ENCODE measurements at places on chromosomes 12 and 14. TPM values are rescaled to one million over a fixed set of nuclear protein-coding genes. Genes with fewer than 3 reads are reported as not detected.

DNA sequence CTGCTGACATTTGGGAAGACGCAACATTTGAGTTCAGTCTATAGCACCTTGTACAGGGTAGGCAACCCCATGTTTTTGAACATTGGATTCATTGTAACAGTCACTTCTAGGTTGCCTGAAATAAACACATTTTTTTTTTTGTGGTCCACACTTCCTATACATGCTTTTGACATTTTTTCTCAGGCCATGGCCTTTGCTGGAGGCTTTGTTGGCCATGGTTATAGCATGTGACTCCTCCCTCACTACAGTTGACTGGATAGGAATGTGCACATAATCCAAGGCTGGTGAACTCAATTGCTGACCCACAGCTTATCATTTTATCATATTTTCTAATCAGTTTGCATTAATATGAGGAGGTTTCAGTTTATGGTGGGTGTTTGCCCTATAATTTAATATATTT lies 60.6 kb downstream of the TMEM117 start:
- no peak overlapping the region for H3K4me3 ChIP-seq
- H3K27ac ChIP-seq: no peak overlapping the region
- H3K4me1 ChIP-seq: no peaks in the 10 kb centered on the region
- no peaks in the 10 kb centered on the region for H3K27me3 ChIP-seq

GRCh38 chr12:57865084-57865751 lies 18.7 kb upstream of the CTDSP2 start:
- peak; percentile 87 for DNase-seq
- H3K27me3 ChIP-seq: no peaks in the 10 kb centered on the region
- H3K4me1 ChIP-seq: peaks cover 38% of the 10 kb centered on the region
- peak overlapping the region; percentile 92 for H3K27ac ChIP-seq
- H3K36me3 ChIP-seq: no peaks in the 10 kb centered on the region
- H3K4me3 ChIP-seq: peak overlapping the region; percentile 25

DNA sequence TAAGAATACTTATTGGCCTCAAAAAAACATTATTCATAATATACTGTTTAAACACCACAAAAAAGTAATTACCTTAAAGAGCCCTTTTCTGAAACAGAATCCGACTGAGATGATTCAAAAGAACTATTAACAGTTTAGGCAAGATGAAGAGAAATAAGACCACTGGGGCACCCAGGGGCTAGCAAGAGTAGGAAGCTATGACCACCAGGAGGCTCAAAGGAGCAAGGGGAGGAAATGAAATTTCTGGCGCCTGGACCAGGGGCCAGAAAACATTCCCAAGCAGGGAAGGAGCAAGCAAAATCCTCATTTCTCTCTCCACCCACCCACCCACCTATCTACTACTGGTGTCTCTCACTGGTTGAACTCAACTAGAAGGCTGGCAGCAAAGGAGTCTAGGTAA lies 6.3 kb upstream of the DCAF4 start:
- DNase-seq: no peak
- H3K36me3 ChIP-seq: no peaks in the 10 kb centered on the region
- no peak overlapping the region for H3K27ac ChIP-seq
- H3K4me1 ChIP-seq: no peaks in the 10 kb centered on the region
- no peak overlapping the region for H3K4me3 ChIP-seq
- peaks cover 7% of the 10 kb centered on the region for H3K27me3 ChIP-seq

- H3K4me1 ChIP-seq: peaks cover 5% of the 10 kb centered on the region
- DNase-seq: no peak
- H3K27me3 ChIP-seq: no peaks in the 10 kb centered on the region
- no peak overlapping the region for H3K27ac ChIP-seq
- no peaks in the 10 kb centered on the region for H3K36me3 ChIP-seq
Observed at GRCh38 chr12:47507221-47507620, 198.6 kb downstream of the RPAP3 start.

DNA sequence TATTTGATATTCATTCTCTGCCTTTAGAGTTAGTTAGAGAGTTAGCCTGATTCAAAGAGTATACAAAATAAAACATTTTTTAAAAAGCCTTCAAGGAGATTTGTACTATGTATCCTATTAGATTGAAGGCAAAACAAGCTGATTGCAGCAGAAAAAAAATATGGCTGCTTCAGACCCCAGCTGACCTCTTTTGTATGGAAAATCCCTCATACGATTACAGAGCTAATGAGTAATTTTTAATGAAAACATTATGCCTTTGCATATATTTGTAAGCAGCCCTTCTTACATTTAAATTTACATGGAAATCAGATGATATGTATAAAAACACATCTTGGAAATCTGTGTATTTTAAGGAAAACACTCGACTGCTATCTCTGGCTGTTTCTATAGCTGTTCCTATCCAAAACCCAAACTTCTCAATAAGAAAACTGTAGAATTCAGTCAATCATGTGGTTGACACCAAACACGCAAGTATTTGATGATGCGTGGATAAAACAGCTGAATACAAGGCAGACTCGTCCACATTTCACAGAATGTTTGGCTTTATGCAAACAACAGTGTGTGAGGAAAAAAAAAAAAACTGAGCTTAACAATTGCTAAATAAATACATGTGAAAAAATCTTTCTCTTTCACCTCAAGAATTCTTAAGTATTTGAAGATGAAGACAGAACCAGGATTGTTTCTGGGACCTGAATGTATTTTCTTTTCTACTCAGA lies 275.3 kb downstream of the EGLN3 start:
- no peak overlapping the region for H3K27ac ChIP-seq
- no peak overlapping the region for H3K4me3 ChIP-seq
- H3K4me1 ChIP-seq: no peaks in the 10 kb centered on the region

DNA sequence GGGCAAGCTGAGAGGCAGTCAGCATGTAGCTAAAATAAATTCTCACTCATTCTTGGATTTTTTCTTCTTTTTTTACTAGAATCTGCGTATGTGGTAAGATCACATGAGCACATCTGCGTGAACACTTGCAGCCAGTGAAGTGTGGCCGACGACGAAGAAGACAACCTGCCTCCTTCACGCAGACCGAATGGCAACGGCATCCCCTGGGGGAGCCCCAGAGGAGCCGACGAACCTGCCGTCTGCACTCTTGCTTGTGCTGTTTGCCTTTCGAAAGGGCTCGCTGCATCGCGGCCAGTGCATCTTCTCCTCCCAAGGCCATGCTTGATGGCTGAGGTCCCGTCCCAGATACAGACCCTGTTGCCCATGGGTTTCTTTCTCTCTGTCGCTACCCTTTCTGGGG lies 113.8 kb downstream of the KCNK10 start:
- H3K27me3 ChIP-seq: no peaks in the 10 kb centered on the region
- no peaks in the 10 kb centered on the region for H3K4me1 ChIP-seq
- no peak for DNase-seq
- no peaks in the 10 kb centered on the region for H3K36me3 ChIP-seq
- no peak overlapping the region for H3K4me3 ChIP-seq
- no peak overlapping the region for H3K27ac ChIP-seq

- H3K4me1 ChIP-seq: no peaks in the 10 kb centered on the region
- H3K36me3 ChIP-seq: no peaks in the 10 kb centered on the region
- H3K27me3 ChIP-seq: no peaks in the 10 kb centered on the region
- no peak overlapping the region for H3K4me3 ChIP-seq
- DNase-seq: no peak
Observed at GRCh38 chr14:69960296-69960695, 81.1 kb downstream of the SMOC1 start.

DNA sequence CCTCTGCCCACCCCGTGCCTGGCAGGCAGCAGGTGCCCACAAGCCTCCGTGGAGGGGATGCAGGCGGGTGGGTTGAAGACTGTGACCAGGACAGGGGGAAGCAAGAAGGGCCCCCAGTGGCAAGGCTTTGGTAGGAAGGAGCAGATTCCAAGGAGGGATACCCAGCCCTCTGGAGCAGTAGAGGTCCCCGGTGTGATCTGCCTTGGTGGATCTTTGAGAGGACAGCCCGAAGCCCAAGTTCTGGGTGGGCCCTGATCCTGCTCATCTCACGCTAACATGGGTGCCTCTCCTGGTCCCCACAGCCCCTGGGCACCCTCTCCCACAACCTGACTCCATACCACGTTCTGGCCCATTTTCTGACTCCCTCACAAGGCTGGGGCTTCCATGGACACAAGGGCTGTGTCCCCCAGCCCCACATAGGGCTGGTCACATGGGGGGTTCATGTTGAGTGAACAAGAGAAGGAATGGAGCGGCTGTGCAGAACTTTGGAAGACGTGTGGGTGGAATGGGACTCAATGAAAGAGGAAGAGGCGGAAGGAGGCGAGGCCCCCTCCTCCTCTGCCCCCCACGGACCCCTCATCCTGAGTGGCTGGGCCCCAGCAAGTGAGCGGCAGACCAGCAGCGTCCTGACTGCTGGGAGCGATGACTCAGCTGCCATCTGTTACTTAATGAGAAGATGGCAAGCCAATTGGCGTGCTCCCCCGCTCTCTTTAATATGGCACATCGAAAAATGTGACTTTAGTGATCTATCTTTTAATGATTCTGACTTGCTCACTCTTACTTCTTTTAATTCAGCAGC lies 77.0 kb upstream of the BCL11B start:
- no peaks in the 10 kb centered on the region for H3K4me1 ChIP-seq
- no peaks in the 10 kb centered on the region for H3K27me3 ChIP-seq
- DNase-seq: no peak
- H3K4me3 ChIP-seq: no peak overlapping the region
- no peaks in the 10 kb centered on the region for H3K36me3 ChIP-seq

DNA sequence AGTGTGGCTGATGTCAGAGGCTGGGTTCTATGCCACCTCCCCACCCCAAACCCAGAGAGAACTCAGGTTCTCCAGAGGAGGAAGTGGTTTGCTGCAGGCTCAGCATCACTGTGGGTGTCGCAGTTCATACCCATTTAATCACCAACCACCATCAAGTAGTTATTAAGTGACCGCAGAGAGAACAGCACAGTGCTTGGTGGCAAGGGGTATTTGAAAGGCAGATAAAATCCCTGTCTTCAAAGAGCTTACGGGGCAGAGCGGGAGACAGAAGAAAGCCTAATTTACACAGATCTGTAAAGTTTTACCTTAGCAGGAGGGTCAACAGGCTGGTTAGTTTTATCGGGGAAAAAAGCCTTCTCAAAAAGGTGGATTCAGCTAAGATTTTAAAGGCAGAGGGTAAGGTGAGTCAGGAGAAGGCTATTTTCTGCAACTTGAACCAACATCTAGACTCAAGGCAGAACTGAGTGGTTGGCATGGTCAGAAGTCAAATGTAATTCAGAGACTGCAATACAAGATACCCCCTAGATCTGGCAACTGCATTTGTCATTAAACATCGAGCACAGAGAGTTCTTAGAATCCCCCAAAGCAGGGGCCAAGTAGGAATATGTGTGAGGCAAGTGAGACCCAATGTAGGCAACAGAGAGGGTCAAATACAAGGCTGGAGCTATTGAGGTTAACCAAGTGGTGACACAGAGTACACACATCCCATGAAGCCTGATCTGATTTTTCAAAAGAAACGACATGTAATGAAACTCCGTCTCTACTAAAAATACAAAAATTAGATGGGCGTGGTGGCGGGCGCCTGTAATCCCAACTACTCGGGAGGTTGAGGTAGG lies 13.2 kb downstream of the PXN start:
- H3K4me3 ChIP-seq: no peak overlapping the region
- H3K4me1 ChIP-seq: peaks cover 34% of the 10 kb centered on the region
- no peaks in the 10 kb centered on the region for H3K36me3 ChIP-seq
- H3K27ac ChIP-seq: no peak overlapping the region

- no peak overlapping the region for H3K27ac ChIP-seq
- H3K4me3 ChIP-seq: no peak overlapping the region
- no peak for DNase-seq
- no peaks in the 10 kb centered on the region for H3K36me3 ChIP-seq
- no peaks in the 10 kb centered on the region for H3K27me3 ChIP-seq
Observed at GRCh38 chr14:68653804-68654203, 139.1 kb downstream of the ZFP36L1 start.

DNA sequence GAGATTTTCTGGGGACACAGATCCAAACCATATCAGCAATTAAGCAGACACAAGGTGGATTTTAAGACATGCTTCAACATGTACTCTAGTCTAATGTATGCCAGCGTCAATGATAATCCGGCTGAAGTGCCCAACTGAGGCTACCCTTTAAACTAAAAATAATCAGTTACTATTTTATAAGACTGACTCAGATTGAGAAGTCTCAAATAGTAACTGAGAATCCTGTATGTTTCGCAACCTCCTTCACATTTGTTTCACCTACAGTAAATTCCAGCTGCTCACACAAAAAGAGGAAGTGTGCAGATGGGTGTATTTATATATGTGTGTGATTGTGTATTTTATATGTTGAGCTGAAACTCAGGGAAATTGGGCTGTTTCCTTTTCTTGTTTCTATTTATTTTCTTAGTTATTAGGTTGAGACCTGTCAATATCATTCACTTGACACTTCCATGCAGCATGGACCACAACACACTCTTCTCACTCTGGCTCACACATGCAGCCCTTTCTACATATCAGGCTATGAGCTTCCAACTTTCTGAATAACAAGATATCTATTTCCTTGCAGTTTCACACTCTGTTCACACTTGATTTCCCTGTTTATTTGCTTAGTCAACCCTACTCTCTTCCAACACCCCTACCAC lies 1224.9 kb upstream of the TMEM132C start:
- H3K27me3 ChIP-seq: no peaks in the 10 kb centered on the region
- H3K36me3 ChIP-seq: no peaks in the 10 kb centered on the region
- DNase-seq: no peak
- H3K27ac ChIP-seq: no peak overlapping the region
- no peak overlapping the region for H3K4me3 ChIP-seq

DNA sequence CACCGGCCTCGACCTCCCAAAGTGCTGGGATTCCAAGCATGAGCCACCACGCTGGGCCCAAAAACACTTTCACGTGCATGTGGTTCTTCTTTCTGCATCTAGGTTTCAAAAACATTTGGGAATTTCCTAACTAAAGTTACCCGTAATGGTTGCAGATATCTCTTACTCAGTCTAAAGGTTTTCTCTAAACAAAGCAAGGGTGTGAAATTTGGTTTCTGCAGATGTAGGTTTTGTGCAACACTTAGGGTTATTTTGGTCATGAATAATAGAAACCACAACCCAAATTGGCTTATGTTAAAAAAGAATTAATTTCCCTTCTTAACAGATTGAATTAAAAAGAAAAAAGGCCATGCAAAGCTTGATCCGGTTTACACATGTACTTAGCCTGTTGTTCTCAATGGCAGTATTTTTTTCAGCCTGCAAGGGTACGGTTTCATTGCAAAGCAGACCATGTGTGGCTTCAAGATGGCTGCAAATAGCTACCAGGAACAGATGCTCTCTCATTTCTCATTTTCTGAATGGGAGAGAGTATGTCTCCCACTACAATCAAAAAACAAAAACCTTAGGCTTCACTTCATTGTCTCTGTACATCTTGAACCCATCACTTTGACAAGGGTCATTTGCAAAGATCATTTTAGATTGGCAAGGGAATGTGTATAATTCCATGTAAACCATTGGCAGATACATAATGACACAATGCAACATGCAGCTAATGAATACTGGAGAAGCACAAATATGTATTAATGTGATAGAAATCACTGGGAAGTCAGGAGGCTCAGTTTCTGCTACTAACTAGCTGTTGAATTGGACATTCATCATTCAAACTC lies 491.2 kb upstream of the FLRT2 start:
- H3K36me3 ChIP-seq: no peaks in the 10 kb centered on the region
- no peak overlapping the region for H3K4me3 ChIP-seq
- H3K4me1 ChIP-seq: no peaks in the 10 kb centered on the region
- DNase-seq: no peak
- H3K27me3 ChIP-seq: no peaks in the 10 kb centered on the region

GRCh38 chr14:92982956-92983355 lies 60.0 kb downstream of the CHGA start:
- H3K4me1 ChIP-seq: peaks cover 15% of the 10 kb centered on the region
- DNase-seq: no peak
- no peak overlapping the region for H3K27ac ChIP-seq
- no peaks in the 10 kb centered on the region for H3K36me3 ChIP-seq
- H3K27me3 ChIP-seq: no peaks in the 10 kb centered on the region

EIF2B1 gene
- polyA plus RNA-seq: 43.8 TPM

BDKRB1 gene
- polyA plus RNA-seq: 48.6 TPM

TDRD9 gene
- polyA plus RNA-seq: 2.3 TPM

RND1 gene
- polyA plus RNA-seq: 78.5 TPM

AGAP2 gene
- 0.04 TPM for polyA plus RNA-seq

CACNA1C gene
- polyA plus RNA-seq: 7.9 TPM
